CMK (cell line): ENCODE measurements at places on chromosomes 7 and 10.

GRCh38 chr7:40288827-40289226 lies 154.0 kb downstream of the SUGCT start:
- no peak for DNase-seq

- no peak for DNase-seq
Observed at GRCh38 chr10:24465891-24466818, 257.2 kb downstream of the KIAA1217 start.

DNA sequence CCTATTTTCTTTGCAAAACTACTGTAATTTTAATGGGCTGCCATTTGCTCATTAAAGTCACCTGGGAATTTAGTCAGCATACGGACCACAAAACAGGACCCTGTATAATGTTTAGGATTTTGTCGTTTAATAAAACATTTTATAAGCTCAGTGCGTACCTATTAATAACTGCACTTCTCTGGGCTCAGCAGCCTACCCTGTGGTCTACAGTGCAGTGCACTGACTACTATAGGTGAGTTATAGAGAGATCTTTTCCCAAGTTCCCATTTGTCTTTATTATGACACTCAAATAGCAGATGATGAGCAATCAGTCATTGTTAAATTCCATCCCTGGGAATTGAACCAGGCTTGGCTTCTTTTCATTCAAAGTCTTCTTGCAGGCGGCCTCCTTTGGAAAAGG lies 433.4 kb upstream of the NFE2L3 start:
- no peak for DNase-seq

DNA sequence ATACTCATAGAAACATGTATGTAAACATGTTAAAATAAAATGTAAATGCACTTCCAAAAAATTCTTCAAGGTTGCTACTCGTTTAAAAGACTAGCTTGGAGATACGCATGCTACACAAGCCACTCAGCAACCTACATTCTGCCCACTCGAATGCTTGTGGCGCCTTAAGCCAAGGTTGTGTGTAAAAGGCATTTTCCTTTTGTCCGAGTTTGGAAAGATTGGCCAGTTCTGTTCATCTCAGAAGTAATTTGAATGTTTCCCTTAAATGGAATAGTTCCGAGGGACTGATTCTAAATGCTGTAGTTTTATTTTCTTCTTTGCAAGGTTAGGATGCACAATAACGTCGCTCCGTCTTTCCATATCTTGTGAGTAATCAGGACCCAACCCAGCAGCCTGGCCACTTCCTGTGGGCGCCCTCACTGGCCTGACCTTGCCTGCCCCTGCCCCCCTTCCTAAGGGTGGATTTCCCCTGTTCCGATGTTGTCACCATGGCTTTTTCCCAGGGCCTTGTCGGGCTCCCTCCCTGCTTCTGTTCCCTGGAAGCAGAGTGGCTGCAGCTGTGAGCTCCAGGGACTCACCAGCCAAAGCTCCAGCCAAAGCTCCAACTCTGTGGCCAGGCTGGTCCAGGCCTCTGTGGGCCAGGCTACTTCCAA lies 70.6 kb downstream of the PTPRE start:
- DNase-seq = no peak

GRCh38 chr10:5546891-5547680 lies 22.3 kb downstream of the CALML3 start:
- no peak for DNase-seq

DNA sequence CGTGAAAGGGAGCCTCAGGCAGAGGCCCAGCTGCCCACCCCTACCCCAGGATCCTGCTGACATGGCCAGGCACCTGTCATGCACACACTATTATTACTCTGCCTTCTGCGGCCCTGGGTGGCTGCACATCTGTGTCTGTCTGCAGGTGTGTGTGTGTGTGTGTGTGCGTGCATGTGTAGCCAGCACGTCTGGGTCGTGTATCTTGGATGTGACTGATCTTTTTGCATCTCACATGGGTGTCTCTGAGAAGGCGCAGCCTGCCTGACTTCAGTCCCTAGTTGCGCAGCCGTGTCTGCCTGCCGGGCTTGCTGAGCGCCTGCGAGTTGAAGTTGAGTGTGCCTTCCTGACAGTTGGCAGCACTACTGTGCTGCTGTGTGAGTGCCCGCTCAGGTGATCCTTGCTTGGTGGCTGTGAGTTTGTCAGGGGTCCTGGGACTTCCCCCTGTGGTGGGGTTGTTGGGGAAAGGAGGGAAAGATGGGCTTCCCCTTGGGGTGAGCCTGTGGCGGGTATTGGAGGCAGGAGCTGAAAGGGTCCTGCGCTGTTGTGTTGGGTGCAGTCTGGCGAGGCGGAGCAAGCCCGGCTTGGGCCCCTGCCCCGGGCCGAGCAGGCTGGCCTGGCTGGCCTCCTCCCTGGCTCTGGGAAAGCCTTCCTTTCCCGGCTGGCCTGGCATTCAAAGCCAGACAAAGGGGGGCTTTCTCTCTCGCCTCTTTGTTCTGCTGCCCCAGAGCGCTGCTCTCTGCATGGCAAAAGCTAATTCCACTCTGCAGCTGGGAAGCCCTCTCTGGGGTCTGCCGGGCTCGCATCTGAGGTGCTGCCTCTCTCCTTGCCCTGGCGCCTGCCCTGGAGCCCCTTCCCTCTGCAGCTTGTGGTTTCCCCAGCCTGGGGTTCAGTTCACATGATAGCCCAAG lies 4.9 kb downstream of the TRIM8 start:
- DNase-seq = no peak

DNA sequence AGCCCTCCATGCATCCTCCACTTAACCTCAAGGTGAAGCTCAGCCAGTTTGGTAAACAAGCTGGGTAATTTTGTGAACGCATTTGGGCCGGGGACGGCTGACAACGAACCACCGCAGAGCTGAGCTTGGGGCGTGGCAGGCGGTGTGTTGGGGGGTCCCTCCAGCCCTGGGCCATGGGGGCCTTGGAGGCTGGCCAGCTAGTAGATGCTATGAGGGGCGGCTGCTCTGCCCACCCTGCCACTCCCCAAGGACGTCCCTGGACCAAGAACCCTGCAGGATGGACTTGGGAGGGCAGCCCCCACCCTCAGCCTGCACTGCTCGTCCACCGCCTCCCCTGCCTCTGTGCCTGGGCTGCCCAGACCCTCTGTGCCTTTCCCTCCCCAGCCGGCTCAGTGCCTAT lies 12.0 kb upstream of the SCART1 start:
- DNase-seq = no peak

GRCh38 chr7:30209951-30210350 lies 74.4 kb upstream of the ZNRF2 start:
- DNase-seq = no peak

DNA sequence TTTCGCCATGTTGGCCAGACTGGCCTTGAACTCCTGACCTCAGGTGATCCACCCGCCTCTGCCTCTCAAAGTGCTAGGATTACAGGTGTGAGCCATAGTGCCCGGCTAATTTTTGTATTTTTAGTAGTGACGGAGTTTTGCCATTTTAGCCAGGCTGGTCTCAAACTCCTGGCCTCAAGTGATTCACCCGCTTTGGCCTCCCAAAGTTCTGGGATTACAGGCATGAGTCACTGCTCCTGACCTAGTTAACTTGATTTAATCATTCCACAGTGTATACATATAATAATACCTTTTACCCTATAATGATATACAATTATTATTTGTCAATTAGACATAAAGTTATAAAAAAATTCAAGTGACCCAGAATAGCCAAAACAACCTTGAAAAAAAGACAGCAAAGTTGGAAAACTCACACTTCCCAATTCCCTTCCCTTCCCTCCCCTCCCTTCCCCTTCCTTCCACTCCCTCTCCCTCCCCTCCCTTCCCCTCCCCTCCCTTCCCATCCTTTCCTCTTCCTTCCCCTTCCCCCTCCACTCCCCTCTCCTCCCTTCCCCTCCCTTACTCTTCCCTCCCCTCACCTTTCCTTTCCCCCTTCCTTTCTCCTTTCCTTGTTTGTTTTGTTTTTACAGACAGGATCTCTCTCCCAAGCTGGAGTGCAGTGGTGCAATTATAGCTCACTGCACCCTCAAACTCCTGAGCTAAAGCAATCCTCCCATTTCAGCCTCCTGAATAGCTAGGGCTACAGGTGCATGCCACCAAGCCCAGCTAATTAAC lies 14.8 kb upstream of the ZMIZ2 start:
- no peak for DNase-seq

DNA sequence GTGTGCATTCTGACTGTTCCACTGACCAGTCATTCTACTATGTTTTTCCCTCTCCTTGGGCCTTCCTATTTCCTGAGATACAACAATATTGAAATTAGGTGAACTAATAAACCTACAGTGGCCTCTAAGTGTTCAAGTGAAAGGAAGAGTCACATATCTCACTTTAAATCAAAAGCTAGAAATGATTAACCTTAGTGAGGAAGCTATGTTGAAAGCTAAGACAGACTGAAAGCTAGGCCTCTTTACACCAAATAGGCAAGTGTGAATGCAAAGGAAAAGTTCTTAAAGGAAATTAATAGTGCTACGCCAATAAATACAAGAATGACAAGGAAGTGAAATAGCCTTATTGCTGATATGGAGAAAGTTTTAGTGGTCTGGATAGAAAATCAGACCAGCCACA lies 5.7 kb upstream of the DYNC1I1 start:
- DNase-seq = no peak

DNA sequence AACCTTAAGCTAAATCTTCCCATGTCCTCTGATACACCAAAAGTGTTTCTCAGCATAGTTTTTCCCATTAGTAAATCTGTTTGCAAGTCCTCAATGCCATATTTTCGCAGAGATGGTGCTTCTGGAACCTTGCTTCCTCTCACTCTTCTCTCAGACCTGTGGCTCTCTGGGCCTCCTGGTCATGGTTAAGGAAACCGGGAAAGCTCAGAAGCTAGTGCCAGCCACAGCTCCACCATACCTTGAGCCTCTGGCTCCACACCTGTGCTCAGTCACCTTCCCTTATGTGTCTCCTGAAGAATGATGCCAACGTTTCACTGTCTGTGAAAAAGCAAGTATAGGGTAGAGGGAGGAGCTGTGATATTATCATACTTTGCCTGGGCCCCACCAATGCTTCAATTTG lies 149.6 kb downstream of the CYP26A1 start:
- DNase-seq = no peak

DNA sequence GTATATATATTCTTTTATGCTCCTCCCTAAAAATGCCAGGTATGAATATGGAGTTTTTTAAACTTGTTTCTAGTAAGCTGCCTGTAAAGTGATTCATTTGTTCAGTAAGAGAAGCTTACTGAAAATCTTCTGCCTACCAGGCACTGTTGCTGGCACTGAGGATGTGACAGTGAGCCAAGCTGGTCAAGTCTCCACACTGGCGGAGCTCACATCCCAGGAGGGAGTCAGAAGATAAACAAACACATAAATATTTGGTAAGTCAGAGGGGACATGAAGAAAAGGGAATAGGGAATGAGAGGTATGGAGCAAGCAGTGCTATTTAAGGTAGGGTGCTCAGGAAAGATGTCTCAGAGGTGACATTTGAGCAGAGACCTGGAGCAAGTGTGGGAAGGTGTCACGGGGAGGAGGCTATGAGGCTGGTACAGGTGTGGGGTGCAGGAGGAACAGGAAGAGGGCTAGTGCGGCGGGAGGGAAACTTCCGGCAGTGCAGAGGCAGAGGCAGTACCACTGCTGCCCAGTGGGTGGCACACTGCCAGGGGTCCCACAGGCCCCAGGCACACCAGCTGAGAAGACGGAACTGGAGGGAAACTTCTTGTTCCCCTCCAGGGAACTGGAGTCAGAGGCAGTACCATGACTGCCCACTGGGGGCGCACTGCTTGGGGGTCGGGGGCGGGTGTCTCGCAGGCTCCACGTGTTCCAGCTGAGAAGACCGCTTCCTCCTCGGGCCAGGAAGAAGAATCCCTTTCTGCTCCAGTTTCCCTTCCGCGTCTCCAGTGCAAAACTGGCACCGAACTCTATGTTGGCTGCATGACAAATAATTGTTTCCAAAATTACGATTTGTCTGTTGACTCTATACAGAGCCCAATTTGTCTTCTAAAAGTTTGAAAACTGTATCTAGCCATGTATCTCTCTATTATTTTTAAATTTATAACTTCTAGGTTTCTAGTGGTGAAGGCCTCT lies 161.0 kb downstream of the TEX36 start:
- DNase-seq = peak; percentile 45

DNA sequence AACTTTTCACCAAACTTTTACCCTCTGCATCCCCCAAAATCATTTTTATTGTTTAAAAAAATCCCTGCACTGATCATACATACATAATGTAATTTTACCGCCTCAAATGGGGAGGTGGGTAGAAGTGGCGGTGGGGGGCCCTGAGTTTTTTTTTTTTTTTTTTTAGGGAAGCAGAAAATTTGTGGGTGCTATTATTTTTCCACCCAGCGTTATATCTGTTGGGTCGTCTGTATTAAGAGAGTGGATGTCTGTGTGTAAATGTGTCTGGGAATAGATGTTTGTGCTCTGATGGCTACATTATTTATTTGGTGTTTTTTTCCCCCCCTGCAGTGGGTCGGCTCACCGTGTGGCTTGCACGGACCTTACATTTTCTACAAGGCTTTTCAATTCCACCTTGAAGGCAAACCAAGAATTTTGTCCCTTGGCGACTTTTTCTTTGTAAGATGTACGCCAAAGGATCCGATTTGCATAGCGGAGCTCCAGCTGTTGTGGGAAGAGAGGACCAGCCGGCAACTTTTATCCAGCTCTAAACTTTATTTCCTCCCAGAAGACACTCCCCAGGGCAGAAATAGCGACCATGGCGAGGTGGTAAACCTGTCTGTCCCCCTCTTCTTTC lies 438 bp downstream of the ARID5B start:
- no peak for DNase-seq

DNA sequence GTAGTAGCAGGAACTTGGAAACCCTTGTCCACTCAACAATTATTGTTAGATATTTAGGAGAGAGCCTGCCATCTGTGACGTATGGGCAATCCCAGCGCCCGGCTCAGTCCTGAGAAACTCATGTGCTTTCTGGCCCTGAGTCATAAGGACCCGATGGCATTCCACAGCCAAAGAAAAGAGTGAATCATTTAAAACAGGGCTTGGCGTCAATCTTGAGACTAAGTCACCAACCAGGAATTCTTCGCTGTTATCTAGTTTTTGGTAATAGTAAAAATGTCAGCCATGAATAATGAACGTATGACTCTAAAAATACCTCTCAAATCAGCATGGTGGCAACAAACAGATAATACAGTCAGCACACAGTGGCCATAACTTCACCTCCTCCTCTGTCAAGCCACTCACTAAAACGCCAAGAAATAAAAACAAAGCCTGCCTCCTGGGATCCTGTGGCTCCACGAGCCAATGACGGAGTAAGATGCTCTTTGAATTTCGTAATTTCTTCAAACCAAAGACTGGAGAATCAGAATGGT lies 140.8 kb downstream of the ADAM12 start:
- no peak for DNase-seq

- DNase-seq = no peak
Observed at GRCh38 chr10:127918572-127918971, 11.7 kb downstream of the PTPRE start.

- no peak for DNase-seq
Observed at GRCh38 chr10:32163762-32164148, 107.5 kb upstream of the KIF5B start.

GRCh38 chr7:19116121-19117090 lies 1.0 kb downstream of the TWIST1 start:
- DNase-seq = no peak

GRCh38 chr10:8462565-8462964 lies 408.1 kb downstream of the GATA3 start:
- DNase-seq = no peak

DNA sequence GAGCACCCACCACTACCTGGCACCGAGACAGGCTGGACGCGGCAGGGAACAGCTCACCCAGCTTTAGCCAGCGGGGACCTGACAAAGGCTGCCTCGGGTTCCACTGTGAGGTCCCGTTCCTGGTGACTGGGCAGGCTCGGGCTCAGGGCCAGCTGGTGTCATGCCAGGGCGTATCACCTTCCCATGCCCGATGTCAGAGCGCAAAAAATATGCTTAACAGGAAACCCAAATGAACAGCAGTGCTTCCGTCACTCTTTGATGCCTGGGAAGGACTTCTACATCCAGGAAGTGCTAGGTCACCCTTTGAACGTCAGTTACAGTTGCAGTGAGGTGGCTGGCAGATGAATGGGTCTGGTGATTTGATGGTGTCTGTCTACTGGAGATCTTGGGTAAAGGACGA lies 106.0 kb downstream of the ADARB2 start:
- DNase-seq = no peak
